ENCODE measurements at places on chromosomes 12 and 14.
A peak's percentile ranks its signal among the peaks of the same experiment; 100 is the strongest.

GRCh38 chr14:53952533-53952932 is 4.1 kb downstream of the BMP4 start:
- no peak for DNase-seq

DNA sequence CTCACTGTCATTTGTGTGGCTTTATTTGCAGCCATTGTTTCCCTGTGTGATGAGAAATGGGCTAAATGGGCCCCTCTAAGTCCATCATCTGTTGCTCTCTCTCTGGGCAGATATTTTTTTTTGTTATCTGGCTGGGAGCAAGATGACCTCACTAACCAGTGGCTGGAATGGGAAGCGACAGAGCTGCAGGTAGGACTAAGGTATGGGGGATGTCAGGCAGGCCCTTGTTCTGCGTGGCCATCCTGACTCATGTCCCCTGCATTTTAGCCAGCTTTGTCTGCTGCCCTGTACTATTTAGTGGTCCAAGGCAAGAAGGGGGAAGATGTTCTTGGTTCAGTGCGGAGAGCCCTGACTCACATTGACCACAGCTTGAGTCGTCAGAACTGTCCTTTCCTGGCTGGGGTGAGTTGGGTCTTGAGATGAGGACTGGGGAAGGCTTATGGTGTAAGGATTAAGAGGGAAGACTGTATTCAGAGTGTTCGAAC is 1.3 kb downstream of the MARS1 start:
- DNase-seq = no peak

- DNase-seq = no peak
Measured at GRCh38 chr12:18905134-18905533, 167.2 kb downstream of the CAPZA3 start.

DNA sequence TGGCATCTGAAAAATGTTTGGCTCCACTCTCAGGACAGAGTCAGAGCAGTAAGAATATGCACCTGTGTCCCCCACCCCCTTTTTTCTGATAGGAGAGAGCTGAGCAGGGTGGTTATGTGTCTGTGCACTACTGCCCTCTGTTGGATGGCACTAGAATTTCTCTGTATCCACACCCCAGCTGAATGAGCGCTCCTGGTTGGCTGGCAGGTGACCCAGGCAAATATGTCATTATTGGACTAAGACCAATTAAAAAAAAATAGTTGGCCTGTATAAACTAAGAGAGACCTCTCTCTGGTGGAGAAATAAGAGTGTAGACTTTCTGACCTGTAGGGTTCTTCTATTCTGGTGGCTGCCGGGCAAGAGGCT is 107.0 kb downstream of the PTCSC3 start:
- DNase-seq = peak; percentile 41

- DNase-seq = peak; percentile 39
Measured at GRCh38 chr14:97713023-97713422, 915.8 kb downstream of the VRK1 start.

- no peak for DNase-seq
Measured at GRCh38 chr12:105677672-105678071, 347.2 kb downstream of the C12orf75 start.

- DNase-seq = no peak
Measured at GRCh38 chr12:50627491-50627890, 122.7 kb downstream of the DIP2B start.

GRCh38 chr14:82398256-82398655 is 864.6 kb upstream of the SEL1L start:
- no peak for DNase-seq

GRCh38 chr14:56996721-56997399 is 186.6 kb upstream of the OTX2 start:
- DNase-seq = no peak

GRCh38 chr14:33808187-33808586 is 142.7 kb downstream of the EGLN3 start:
- DNase-seq = no peak

- DNase-seq = no peak
Measured at GRCh38 chr12:121050725-121051124, 11.7 kb upstream of the OASL start.

GRCh38 chr12:14874882-14875281 is 10.8 kb downstream of the MGP start:
- DNase-seq = no peak

GRCh38 chr12:26749781-26750180 is 83.2 kb downstream of the ITPR2 start:
- no peak for DNase-seq

GRCh38 chr12:105967038-105967776 is 171.5 kb downstream of the NUAK1 start:
- no peak for DNase-seq

DNA sequence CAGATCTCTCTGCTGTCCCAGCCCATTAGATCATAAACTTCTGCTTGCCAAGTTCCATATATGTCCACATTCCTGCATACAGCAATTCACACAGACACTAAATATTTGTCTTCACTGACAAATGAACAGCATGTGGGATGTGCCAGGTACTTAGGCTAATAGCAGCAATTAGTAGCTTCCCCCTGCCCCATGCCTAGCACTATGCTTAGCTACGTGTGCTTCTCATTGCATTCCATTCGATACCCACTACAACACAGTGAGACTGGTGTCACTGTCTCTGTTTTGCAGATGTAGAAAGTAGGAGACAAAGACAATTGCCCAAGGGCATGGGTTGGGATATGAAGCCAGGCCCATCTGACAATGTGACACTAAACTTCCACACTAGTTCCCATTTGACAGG is 308.4 kb downstream of the BCL11B start:
- no peak for DNase-seq

GRCh38 chr14:100585448-100586152 is 1.6 kb downstream of the BEGAIN start:
- DNase-seq = no peak

DNA sequence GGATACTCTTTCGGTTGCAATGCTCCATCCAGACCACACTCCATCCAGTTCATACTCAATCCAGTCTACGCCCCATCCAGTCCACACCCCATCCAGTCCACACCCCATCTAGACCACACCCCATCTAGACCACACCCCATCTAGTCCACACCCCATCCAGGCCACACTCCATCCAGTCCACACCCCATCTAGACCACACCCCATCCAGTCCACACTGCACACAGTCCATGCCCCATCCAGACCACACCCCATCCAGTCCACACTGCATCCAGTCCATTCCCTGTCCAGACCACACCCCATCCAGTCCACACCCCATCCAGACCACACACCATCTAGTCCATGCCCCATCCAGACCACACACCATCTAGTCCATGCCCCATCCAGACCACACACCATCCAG is 116.0 kb upstream of the RTL1 start:
- DNase-seq = no peak

DNA sequence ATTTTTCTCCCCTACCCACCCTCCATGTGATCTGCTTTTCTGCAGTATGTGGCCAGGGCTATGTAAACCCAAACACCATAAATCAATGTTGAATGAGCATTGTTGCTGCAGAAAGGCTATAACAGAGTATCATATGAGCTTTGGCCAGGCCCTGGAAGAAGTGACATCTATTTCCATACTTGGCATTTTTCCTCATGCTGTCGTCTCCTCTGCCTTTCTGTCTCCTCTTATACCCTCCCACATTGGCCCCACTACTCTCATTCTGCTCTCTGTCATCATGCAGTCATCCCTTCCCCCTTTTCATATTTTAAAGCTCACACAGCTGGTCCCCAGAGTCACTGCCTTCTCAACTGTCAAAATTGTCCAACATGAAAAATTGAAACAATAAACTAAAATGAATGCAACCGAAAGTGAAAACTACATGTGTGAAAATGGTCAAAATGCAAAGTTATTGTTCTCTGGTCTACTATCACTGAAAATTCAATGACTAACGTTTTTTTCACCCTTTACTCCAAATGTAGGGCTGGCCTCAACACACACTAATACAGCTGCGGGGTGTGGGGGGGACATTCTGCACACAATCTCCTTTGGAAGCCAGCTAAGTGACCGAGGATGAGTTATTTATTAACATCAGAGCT is 290.7 kb upstream of the TMPO start:
- no peak for DNase-seq

DNA sequence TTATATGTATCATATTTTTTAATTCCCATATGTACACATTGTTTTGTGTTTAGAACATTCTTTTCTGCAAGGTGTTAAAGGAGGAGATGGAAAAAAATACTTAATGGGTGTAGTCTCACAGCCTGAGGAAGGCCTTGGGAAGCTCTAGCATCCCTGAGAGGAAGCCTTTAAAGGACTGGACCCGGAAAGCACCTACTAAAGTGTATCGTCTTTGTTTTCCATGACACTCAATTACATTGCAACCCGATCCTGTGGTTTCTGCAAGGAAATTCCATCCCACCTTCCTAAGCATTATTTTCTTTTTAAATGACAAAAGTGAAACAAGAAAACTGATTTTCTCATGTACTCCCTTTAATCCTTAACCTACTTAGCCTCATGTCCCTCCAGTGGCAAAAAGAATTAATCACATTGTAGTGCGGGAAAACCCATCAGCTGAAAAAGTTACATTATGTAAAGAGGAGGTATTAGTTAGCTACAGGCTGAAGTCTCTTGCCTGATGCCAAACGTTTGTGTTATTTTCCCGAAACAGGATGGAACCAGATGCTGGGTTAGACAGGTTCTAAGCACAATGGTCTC is 147.8 kb upstream of the CPSF6 start:
- DNase-seq = no peak

DNA sequence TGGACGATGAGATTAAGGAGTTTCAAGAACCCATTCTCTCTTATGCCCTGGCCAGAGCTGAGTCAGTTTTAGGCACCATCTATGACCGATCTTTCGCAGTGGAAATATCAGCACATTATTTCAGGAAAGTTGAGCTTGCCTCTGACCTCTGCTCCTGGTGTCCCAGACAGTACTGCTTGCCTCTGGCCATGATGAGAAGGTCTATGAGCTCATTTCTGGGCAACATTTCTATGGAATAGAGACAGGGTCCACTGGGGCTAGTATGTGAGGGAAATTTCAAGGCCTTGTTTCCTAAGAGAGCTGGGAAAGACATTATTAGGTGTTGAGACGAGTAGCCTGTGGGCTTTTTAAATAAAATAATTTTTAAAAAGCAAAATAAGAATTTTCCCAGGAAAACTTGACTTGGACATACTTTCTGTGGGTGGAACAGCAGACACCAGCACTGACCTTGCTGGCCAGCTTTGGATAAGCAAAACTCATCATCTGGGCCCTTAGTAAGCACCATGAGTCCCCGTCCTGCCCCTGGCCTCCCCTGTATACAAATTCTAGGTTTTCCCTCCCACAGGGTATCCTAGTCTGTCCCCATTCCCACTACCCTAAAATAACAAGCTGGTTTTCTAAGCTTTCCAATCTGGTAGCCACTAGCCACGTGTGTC is 43.4 kb downstream of the DIO2 start:
- DNase-seq = no peak

DNA sequence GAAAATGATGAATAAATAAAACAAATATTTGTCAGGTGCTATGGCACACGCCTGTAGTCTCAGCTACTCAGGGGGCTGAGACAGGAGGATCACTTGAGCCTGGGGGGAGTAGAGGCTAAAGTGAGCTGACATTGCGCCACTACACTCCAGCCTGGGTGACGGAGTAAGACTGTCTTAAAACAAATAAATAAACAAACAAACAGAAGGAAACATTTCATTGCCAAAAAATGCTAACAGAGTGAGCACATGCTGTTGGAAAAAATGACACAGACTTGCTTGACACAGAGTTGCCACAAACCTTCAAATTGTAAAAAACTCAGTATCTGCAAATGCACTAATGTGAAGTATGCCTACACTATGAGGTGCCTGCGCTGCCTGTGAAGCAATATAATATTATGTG is 50.8 kb upstream of the AP4S1 start:
- DNase-seq = no peak

- DNase-seq = peak; percentile 85
Measured at GRCh38 chr12:57756406-57757341, 1.8 kb downstream of the MARCHF9 start.

GRCh38 chr12:79681008-79681590 is 9.7 kb downstream of the PAWR start:
- no peak for DNase-seq

- DNase-seq = no peak
Measured at GRCh38 chr14:31294746-31295405, 87.3 kb upstream of the HECTD1 start.

DNA sequence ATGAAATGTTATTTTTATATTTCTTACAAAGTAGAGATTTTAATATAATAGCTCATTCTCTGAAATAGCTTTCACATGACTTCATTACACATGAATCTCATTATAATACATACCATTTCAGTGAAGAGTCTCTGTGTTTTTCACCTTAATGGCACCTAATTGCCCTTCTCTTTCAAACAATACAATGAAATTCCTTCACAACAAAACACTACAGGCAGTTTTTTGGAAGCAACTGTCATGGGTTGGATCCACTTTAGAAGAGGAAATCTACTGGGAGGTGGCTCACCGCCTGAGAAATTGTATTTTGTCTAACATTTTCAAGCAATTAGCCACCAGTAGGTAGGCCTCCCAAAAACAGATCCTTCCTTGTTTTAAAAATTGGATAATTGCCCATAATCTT is 40.3 kb upstream of the RGS6 start:
- DNase-seq = no peak

GRCh38 chr12:9933958-9934357 is 1.8 kb upstream of the CLEC2A start:
- DNase-seq = no peak

GRCh38 chr12:104763168-104763805 is 194.8 kb downstream of the SLC41A2 start:
- DNase-seq = peak; percentile 28

- DNase-seq = no peak
Measured at GRCh38 chr14:90760591-90761316, 55.5 kb downstream of the TTC7B start.

- no peak for DNase-seq
Measured at GRCh38 chr14:75495882-75496281, 26.4 kb upstream of the BATF start.

DNA sequence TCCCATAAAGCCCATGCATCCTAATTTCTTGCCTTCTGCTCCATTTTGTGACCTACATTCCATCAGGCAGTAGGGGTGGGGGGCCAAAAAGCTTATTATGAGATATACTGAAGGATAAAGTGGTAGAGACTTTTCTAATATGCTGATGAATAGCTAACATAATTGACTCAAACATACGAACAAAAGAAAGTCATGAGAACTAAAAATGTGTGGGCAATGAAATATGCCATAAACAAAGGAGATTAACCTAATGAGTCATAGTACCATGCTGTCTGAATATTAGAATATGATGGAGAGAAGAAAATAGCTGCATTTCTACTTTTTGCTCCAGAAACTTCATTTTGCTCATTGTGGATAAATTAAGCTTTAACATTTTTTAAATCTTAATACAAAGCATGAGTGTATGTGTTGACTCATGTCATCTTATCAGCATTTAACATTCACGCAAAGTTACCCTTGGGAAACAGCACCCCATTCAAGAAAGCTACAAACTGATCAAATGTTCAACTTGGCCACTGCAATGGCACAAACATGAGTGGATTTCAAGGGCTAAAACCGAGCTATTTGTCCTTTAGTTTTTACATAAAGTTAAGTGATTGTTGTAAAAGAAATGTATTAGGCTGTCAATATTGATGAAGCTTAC is 64.0 kb upstream of the DIO2 start:
- no peak for DNase-seq

GRCh38 chr14:22928237-22929103 is 706 bp downstream of the PRMT5 start:
- DNase-seq = no peak

Data from activated CD4-positive, alpha-beta T cell treated with anti-CD3 and anti-CD28 coated beads for 48 hours (primary cell).